ENCODE measurements at places on chromosomes 12 and 14.

DNA sequence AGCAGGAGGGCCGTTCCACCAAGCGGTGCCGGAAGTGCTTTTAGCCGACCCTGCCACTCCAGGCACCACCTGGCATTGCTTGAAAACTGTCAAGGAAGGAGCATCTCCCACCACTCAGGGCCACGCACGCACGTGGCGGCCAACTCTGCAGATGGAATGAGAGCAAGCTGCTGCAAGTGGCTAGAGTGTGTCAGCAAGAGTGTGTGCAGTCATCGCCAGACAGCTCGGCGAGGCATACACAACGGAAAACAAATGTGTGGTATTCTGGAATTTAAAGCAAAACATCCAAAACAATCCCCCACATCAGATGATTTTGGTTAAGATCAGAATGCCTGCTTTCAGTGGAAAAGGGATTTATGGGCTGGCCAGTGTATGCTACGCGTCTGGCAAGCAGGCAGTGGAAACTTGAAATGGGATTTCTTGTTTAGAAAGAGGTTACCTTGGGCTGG is 11.2 kb downstream of the CD9 start:
- no peak for DNase-seq

GRCh38 chr14:100603341-100604120 is 16.3 kb upstream of the BEGAIN start:
- DNase-seq = no peak

DNA sequence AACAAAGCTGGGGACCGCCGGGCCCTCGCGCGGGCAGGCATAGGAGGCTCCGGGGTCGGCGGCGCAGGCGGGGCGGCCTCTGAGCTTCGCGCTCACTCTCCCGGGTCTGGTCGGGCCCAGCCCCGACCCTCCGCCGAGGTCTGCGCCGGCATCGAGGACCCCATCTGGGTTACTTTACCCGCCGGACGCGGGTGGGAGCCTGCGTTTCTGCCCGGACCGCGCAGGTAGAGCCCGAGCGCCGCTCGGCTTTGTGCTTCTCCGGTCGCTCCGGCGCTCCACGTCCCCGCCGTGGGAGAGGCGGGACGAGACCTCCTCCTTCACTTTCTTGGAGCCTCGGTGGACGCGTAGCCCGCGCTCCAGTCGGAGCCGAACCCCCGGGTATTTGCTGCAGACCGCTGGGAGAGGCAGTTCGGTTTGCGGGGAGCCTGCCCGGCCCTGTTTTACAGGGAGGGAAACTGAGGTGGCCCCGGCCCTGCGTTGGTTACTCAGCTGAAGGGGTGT is 63.2 kb downstream of the FBXL14 start:
- no peak for DNase-seq

DNA sequence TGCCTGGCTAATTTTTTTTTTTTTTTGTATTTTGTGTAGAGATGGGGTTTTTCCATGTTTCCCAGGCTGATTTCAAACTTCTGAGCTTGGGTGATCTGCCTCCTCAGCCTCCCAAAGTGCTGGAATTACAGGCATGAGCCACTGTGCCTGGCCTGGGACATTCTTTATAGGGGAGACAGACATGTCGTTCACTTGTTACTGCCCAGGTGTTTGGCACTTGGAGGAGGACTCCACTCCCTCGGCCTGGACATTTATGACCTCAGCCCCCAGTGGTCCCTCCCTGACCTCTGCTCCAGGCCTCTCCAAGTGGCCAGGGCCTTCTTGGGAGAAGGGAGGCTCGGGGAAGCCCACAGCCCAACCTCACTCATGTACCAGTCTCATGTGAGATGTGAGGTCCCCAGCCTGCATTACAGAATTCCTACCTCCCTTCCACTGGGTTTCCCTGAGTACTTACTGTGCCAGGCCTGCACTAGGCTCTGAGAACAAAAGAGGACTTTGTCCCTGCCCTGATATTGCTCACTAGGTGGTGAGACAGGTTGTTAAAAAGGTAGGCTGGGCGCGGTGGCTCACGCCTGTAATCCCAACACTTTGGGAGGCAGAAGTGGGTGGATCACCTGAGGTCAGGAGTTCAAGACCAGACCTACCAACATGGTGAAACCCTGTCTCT is 9.7 kb upstream of the POP5 start:
- no peak for DNase-seq

GRCh38 chr14:75842551-75842950 is 139.2 kb downstream of the TGFB3 start:
- no peak for DNase-seq

Measured in stimulated activated CD4-positive, alpha-beta T cell treated with anti-CD3 and anti-CD28 coated beads, Interleukin-1b, Interleukin-23, amount 100 ng/mL, for 1 hour (primary cell).